ENCODE measurements at places on chromosomes 3 and 15.
A peak's percentile ranks its signal among the peaks of the same experiment; 100 is the strongest.

DNA sequence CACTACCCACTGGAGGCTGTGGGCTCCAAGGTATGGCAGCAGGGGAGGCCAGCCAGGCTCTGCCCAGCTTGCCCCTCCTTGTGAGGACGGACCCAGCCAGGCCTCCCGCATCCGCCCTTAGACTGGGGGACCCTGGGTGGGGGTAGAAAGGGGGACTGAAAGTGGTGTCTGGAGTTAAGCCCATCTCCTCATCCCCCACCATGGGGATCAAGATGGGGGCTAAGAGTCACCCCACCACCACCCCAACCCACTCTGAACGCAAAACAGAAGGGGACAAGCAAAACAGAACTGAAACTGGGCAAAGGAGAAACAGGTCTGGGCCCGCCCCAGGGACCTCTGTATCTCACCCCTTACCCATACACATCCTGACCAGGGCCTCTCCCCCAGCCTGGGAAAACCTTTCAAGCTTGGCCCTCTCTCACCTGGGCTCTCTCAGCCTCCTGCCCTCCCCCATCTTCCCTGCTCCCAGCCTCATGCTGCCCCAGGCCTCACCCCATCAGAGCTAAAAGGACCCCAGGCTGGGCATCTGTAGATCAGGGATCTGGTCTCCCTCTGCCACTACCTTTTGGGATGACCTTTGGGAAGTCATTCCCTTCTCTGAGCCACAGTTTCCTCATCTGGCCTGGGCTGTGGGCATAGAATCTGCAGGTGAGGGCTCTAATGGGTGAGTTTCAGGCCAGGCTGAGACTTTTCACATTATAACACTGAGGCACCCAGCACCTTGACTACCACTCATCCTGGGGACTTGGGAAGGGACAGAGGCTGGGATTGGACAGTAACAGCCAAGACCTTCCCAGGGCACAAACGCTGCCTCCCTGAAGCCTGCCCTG, 30.0 kb upstream of the CYP11A1 start:
- DNase-seq: no peak

- DNase-seq: no peak
These were observed 239.3 kb downstream of the EPHB1 start for GRCh38 chr3:135034291-135034768.

GRCh38 chr3:134988666-134989065, 193.6 kb downstream of the EPHB1 start:
- DNase-seq: no peak

DNA sequence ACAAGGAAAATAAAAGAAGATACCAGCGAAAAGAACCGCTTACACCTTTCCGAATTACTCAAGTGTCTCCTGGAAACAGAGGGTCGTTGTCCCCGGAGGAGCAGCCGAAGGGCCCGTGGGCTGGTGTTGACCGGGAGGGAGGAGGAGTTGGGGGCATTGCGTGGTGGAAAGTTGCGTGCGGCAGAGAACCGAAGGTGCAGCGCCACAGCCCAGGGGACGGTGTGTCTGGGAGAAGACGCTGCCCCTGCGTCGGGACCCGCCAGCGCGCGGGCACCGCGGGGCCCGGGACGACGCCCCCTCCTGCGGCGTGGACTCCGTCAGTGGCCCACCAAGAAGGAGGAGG, 325 bp downstream of the ALCAM start:
- peak; percentile 28 for DNase-seq

DNA sequence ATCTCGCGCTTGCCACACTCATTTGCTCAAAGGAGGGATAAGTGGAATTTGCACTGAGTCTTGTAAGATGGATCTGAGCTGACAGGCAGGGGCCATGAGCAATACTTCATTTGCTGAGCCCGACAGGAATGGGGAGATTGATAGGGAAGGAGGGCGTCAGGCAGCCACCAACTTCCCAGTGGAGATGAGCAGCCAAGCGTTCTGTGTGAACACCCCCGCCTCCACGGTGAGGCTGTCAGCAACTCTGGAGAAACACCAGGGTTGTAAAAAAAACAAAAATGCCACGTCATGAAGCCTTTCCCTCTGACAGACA, 36.8 kb downstream of the TLE3 start:
- no peak for DNase-seq

DNA sequence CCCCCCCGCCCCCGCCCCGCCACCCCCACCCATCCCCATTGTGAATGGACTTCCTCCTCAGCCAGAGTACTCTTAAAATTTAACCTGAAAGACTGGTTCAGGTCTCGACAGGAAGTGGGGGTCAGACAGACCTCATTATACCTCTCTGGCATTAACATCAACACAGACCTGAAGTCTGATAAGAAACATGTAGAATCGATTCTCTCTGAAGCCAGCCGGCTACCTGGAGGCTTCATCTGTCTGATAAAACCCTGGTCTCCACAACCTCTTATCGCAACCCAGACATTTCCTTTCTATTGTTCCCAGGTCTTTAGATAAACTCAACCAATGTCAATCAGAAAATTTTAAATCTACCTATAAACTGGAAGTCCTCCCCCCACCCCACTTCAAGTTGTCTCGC, 42.6 kb downstream of the SLCO2A1 start:
- no peak for DNase-seq

DNA sequence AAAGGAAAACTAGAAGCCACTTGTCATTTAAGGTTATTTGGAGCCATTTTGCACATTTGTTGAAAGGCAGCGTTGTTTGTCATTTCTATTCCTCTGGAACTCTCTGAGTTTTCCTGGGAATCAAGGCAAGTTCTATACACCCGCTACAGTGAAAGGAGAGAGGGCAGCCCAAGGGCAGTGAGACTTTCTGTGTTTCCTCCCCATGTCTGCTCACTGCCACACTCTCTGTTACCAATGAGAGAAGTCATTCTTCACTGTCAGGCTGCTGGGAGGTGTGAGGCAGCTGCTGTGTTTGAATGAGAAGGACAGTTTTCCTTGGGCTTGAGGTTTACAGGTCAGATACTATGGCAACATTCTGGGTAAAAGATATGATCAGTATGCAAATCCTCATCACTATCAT, 36.0 kb downstream of the ATP13A5 start:
- DNase-seq: no peak

- no peak for DNase-seq
These were observed 276.6 kb upstream of the GADL1 start for GRCh38 chr3:31170932-31171670.

- DNase-seq: no peak
These were observed 15.3 kb downstream of the DPH6 start for GRCh38 chr15:35530698-35531097.

DNA sequence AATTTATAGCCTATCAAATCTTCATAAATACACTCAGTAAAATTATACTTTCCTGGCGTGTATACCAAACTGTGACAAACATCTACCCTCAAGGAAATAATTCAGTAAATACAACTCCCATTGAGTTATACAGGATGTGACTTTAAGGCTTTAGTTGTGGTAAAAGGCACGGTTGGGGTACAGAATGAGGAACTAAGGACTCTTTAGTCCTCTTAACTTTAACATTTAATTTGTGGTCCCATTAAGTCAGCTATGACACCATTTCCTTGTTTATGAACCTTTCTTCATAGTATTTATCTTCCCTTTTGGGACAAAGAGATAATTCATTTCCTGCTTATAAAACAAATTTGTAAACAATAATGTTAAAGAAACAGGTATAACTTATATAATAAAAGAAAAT, 30.2 kb downstream of the IFT80 start:
- no peak for DNase-seq

DNA sequence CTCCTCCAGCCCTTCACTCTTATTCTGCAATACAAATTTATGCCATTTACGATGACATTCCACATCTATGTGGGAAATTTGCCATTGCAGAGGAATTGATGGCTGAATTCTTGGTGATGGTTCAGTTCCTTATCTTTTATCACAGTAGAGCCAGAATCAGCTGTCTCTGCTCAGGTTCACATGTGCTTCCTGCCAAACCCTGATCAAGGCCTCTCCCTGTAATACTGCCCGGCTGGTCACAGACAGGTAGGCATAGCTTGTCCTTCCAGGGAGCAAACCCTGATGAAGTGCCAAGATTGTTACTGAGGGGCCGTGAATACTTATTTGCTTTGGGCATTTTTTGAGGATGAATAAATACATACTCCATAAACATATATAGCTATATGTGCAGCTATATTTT, 450.0 kb downstream of the NSUN3 start:
- no peak for DNase-seq

DNA sequence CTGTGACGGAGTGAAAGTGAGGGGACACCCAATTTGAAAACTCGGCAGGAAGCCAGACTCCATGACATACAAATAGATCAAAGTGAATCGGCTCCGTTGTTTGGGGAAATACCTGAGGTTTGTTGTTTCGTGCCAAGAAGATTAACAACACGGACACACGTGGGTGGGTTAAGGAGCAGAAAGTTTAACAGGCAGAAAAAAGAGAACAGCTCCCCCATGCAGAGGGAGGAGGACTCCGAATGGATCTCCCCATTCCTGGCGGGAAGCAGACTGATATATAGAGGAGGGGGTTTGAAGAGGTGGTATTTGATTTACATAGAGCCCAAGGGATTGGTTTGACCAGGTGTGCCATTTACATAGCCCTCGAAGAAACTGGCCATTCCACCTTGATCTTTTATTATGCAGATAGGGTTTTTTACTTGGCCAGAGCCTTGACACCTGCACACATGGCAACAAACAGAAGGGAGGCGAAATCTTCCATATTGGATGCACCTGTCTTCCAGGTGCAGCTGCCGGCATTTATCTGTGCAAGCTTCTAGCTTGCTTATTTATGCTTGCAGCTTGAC, 4.8 kb upstream of the SACM1L start:
- no peak for DNase-seq

DNA sequence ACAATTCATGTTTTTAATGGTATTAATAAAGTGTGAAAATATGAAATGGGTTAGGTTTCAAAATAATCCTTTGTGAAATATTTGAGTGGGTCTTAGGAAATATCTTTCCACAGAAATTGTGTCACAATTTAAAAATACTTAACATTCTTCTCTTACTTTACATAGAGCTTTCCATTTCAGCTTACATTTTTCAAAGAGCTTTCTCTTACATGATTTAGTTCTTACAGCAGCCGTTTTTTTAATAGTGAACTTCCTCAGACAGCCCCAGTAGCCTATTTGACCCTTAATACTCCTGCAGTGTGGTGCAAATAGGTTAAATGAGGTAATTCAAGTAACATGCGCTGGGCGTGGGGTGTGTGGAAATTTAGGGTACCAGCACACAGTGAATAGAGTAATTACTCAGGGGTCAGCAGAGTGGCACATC, 21.8 kb downstream of the P2RY12 start:
- DNase-seq: no peak

DNA sequence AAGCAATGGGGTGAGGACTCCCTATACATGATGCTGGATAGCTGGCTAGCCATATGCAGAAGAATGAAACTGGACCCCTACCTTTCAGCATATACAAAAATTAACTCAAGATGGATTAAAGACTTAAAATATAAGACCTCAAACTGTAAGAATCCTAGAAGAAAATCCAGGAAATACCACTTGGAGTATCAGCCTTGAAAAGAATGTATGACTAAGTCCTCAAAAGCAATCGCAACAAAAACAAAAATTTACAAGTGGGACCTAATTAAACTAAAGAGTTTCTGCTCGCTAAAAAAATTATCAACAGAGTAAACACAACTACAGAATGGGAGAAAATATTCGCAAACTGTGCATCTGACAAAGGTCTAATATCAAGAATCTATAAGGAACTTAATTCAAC, 94.3 kb downstream of the XRN1 start:
- DNase-seq: no peak

DNA sequence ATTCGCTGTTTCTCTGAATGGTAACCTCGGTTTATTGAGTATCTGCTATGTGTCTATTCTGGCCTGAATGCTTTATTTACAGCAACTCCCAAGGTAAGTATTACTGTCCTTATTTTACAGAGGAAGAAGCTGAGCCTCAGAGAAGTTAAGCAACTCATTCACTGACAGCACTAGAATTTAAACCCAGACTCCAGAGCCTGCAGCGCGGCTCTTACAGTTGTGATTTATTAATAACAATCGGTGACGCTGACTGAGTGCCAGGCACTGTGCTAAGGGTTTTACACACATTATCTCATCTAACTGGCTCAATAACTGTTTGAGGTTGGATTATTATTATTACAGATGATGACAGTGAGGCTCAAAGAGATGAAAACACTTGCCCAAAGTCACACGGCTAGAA, 19.6 kb downstream of the SRGAP3 start:
- no peak for DNase-seq

All from activated CD8-positive, alpha-beta memory T cell treated with anti-CD3 and anti-CD28 coated beads, Interleukin-2, amount 50 U/mL, for 4 hours (primary cell).